ENCODE measurements at places on chromosomes 2 and 18.

DNA sequence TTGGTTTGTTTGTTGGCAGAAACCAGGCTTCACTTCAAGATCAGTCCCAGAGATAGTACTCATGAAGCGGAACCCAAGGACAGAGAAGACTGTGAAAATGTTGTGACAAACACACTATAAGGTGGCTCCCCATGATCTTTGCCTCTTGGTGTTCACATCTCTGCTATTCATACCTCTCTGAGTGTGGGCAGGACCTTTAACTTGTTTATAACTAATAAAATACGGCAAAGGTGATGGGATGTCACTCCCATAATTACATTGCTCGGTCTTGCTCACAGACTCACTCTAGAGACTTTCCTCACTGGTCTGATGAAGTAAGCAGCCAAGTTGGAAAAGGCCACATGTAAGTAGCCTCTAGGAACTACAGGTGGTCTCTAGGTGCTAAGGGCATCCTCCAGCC, 30.6 kb upstream of the UGP2 start:
- DNase-seq, result no peak

DNA sequence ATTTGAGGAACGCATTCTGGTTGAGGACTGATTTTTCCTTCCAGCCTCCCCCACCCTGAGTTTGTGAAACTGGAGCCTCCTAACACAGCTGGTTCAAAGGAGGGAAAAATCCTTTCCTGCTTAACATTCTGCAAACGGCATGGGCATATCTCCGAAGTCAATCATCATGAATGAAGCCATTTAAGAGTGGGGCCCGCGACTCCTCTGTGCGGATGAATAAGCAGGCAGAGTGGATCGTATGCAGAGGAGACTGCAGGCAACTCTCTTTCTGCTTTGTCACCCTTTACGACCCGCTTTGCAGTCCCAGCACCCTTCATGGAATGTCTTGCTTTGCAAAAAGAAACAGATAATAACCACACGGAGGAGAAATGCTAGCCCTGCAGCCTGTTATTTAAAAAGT, 305.2 kb downstream of the CLIP4 start:
- DNase-seq, result no peak

- DNase-seq, result no peak
Observed at GRCh38 chr2:7929281-7929680, 752.6 kb upstream of the ID2 start.

- DNase-seq, result no peak
Observed at GRCh38 chr2:134231965-134232340, 21.9 kb upstream of the MGAT5 start.

DNA sequence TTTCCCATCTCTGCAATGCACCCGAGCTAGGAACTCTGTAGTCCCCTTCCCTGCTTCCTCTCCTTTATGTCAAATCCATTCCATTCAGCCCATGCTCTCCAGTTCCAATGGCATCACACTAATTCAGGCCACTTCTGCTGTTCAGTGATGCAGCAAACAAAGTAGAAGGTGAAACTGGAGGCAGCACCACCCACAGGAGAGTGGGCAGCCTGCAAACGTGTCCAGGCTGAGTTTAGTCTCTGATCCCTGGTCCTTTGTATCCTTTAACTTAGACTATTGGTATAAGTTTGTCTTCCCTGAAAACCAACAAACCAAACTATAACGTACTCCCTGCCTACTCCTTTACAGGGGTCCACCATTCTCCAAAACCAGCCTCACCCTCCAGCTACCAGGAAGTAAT, 14.7 kb upstream of the KCTD1 start:
- no peak for DNase-seq

DNA sequence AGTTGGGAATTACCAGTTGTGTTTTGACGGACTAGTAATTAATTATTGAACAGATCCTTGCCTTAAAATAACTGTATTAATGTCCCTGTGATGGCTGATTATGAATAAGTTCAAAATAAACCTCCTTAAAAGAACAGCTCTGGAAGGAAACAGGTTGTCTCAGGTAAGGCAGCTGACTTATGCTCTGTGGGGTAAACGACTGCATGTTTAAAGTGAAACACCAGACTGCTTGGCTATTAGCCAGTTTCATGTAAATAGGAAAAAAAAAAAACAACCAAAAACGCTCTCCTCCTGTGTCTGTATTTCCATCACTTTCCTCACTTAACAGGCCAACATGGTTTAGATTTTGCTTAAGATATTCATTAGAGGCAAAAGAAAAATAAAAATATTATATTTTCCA, 243.6 kb downstream of the TMEM182 start:
- no peak for DNase-seq

- no peak for DNase-seq
Observed at GRCh38 chr2:241151934-241152660, 1.8 kb downstream of the PPP1R7 start.

GRCh38 chr2:237500681-237501424, 13.8 kb downstream of the MLPH start:
- DNase-seq, result no peak

GRCh38 chr2:4354678-4355077, 651.3 kb downstream of the DCDC2C start:
- DNase-seq, result no peak

DNA sequence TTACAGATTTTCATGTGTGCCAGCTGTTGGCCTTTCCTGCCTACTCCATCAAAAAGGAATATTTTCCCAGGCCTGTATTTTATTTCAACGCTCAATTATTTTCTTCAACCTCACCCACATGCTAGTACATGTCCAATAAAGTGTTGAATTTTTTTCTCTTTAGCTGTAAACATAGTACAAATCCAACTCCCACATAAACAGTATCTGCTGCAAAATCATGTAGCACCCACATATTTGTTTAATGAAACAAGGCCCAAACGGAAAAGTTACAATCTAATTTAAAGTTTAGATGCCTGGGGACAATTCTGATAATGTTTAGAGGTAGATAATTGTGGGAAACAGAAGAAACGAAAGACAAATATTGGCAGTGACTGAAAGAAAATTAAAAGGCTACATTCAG, 275.4 kb upstream of the ACVR2A start:
- DNase-seq, result no peak

DNA sequence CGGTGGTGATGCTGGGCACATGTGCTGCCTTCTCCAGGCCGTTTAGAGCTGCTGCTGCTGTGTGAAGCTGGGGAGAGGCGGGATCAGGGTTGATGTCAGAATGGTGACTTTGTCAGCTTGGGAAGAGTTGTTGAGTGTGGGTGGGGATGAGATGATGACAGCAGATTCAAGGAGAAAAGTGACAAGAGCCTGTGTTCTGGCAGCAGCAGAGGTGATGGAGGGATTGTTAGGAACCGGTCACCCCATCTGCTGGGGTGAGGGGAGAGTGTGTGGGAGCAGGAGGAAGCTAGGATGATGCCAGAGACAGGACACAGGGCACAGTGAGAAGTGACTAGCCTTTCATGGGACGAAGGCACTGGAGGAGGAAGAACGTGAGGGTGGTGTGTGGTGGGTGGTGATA, 345.5 kb downstream of the RNF144A start:
- no peak for DNase-seq

DNA sequence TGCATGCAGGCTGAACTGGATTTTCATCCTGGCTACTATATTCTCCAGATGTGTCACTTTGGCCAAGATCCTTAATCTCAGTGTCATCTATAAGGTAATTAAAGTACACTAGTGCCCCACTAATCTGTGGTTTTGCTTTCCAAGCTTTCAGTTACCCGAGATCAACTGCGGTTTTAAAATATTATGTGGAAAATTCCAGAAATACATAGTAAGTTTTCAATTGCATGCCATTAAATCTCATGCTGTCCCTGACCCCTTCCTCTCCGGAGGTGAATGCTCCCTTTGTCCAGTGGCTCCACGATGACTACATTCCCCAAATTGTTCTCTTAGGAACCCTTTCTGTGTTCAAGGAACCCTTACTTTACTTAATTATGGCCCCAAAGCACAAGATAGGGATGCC, 5.3 kb upstream of the TYMS start:
- DNase-seq, result no peak

DNA sequence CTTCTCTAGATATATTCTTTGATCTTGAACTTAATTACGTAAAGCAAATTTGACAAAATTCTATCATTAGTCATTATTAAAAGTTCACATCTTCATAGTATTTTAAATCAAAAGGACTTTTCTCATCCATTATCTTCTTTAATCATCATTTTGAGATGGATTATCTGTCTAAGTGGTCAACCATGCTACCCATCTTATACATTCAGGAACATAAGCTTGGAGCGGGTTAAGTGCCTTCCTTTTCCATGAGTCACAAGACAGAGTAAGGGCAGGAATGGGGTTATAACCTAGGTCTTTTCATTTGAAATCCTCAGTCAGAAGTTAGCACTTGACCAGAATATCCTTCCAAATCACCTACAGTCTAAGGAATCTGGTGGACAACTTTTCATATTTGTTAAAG, 297.1 kb downstream of the TCF4 start:
- no peak for DNase-seq

GRCh38 chr2:240449764-240450531, 14.5 kb downstream of the GPC1 start:
- no peak for DNase-seq

GRCh38 chr18:621291-622043, 24.7 kb downstream of the CLUL1 start:
- DNase-seq, result no peak

- DNase-seq, result no peak
Observed at GRCh38 chr2:152054593-152054992, 44.3 kb downstream of the CACNB4 start.

- DNase-seq, result no peak
Observed at GRCh38 chr2:27150639-27151230, 1.9 kb downstream of the TCF23 start.

- no peak for DNase-seq
Observed at GRCh38 chr2:224025874-224026273, 13.2 kb downstream of the SERPINE2 start.

DNA sequence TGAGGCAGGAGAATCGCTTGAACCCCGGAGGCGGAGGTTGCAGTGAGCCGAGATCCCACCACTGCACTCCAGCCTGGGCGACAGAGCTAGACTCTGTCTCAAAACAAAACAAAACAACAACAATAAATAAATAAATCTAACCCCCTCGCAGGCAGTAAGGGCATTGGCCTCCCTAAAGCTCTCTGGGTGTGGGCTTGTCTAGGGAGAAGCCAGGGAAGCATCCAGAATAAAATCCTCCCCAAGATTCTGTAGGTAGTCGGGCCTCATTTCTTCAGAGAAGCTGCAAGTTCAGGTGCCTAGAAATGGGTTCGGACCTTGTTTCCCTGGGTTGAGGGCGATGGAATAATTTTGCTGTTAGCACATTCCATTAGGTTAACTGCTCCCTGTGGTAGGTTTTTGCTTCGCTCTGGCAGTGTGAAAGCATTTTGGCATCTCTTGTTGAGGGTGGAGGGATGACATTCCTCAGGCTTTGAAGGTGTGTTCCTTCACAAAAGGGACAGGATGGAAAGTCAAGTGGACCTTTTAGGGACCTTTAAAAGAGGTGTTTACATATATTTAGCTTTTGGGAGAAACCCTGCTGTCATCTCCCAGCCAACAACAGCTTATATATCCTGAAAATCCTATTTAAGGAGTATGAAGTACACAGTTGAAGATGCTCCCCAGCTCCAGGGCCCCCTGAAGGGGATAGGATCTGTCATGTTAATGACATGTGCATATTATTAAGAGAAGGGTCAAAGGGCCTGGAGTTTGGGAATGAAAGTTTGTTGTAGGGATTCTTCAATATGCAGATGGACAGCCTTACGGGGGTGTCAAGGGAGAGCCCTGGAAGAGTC, 17.7 kb downstream of the MYCN start:
- DNase-seq, result no peak

DNA sequence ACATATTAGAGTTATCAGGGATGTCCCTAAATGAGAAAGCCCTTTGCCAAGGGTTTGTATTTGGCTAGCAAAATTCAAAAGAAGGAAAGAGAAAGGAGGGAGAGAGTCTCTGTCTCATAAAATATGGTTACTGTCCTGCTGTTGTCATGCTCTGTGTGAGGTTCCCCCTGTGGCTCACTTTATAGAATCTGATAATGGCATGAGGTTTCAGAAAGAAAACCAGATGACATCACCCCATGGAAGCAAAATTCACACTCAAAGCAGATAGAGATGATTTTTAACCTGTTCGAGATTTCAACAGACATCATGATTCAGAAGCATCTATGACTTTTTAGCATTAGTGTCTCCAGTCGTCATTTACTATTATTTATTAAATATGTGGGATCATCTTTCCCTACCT, 165.0 kb upstream of the SESTD1 start:
- DNase-seq, result no peak

GRCh38 chr2:233972941-233973575, 55.9 kb downstream of the TRPM8 start:
- no peak for DNase-seq

All from cortex of kidney (tissue), 1 donor.